ENCODE measurements at places on chromosomes 5 and 9. TPM values are rescaled to one million over a fixed set of nuclear protein-coding genes. Genes with fewer than 3 reads are reported as not detected.

CDC25C gene
- total RNA-seq = 8.8 TPM

PLEKHG4B gene
- under 0.01 TPM for total RNA-seq

ENTREP1 gene
- total RNA-seq = 2.5 TPM

ZDHHC11 gene
- 1.3 TPM for total RNA-seq

HTR1A gene
- total RNA-seq = not detected

CD14 gene
- 0.35 TPM for total RNA-seq

OTP gene
- not detected for total RNA-seq

IL3 gene
- not detected for total RNA-seq

ATP10B gene
- total RNA-seq = 3.9 TPM

GCNT4 gene
- total RNA-seq = 3.1 TPM

BTNL3 gene
- total RNA-seq = not detected

TRPM3 gene
- not detected for total RNA-seq

LCN15 gene
- not detected for total RNA-seq

FOXD4L5 gene
- not detected for total RNA-seq

PCDH1 gene
- 60.9 TPM for total RNA-seq

ADGRD2 gene
- not detected for total RNA-seq

TAF1L gene
- not detected for total RNA-seq

PCDHB7 gene
- not detected for total RNA-seq

HSPB3 gene
- total RNA-seq = not detected

SECISBP2 gene
- total RNA-seq = 15.4 TPM

PTGER4 gene
- 10.8 TPM for total RNA-seq

PCDHGA3 gene
- total RNA-seq = 0.14 TPM

STOML2 gene
- total RNA-seq = 214 TPM

GMCL2 gene
- not detected for total RNA-seq

CTSV gene
- total RNA-seq = 45.5 TPM

PCDHGA2 gene
- total RNA-seq = 0.42 TPM

PHYHD1 gene
- total RNA-seq = 6.3 TPM

SDHA gene
- 93.1 TPM for total RNA-seq

SPATA31E1 gene
- not detected for total RNA-seq

FYB1 gene
- total RNA-seq = 3.6 TPM

GNAQ gene
- total RNA-seq = 18.6 TPM

RASEF gene
- 8.3 TPM for total RNA-seq

PCDHA5 gene
- total RNA-seq = not detected

SLC36A2 gene
- not detected for total RNA-seq

ZNF483 gene
- total RNA-seq = 2.3 TPM

TUSC1 gene
- total RNA-seq = 20.3 TPM

OR2V2 gene
- not detected for total RNA-seq

IFNK gene
- total RNA-seq = not detected

RLN2 gene
- 1.3 TPM for total RNA-seq

PCDHB8 gene
- not detected for total RNA-seq

IFNA13 gene
- total RNA-seq = not detected

PDE6A gene
- total RNA-seq = not detected

LRRC19 gene
- not detected for total RNA-seq

MSANTD3 gene
- 40.5 TPM for total RNA-seq

PAIP1 gene
- 67.9 TPM for total RNA-seq
